Astrocyte of the cerebellum (primary cell): ENCODE measurements at places on chromosomes 1 and 21.

DNA sequence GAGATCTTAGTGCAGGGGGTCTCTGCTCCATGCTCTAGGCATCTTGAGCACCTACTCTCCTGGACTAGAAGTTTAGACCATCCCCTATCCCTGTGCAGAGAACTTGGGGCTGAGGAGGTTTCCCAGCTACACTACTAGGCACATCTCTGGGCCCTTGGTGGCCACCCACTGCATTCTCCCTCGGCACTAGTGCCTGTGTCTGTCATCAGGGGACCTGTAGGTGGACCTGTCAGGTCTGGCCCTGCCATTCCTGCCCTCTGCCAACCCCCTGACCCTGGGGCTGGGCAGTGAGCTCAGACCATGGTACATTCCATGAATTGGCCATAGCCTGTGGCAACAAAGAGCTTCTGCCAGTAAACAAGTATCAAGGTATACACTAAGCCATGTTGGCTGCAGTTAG is 269.1 kb downstream of the AKT3 start:
- DNase-seq: no peak

GRCh38 chr1:158283965-158284364 is 5.8 kb upstream of the CD1C start:
- no peak for DNase-seq

DNA sequence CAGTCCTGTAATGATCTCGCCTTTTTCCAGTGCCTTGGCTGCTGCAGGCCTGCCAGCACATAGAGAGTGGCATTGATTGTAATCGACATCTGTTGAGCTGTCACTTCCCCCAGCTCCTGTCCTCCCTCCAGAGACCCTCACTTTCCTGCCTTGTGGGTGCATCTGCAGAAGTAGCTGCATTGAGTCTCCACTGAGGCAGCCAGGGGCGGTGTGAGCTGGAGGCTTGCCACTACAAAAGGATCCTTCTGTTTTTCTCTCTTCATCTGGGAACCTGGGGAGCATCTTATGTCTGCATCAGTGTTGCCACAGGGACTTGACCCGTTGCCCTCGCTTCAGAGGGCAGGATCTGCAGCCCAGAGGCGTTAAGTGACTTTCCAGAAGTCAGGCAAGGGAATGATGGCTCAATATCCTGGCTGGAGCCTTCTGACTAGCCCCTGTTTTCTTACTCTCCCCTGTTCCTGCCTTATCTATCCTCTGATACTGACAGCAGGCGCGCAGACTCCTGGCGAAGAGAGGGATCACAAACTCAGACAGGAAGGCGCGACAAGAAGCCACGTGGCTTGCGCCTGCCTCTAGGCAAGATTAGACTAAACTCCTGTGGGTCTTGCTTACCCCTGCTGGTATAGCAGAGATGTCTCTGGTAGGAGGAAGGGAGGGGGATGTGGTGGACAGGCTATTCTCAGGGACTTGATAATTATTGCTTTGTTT is 13.3 kb upstream of the FMOD start:
- DNase-seq: no peak

GRCh38 chr1:7491109-7491817 is 279.8 kb upstream of the VAMP3 start:
- DNase-seq: peak; percentile 78

DNA sequence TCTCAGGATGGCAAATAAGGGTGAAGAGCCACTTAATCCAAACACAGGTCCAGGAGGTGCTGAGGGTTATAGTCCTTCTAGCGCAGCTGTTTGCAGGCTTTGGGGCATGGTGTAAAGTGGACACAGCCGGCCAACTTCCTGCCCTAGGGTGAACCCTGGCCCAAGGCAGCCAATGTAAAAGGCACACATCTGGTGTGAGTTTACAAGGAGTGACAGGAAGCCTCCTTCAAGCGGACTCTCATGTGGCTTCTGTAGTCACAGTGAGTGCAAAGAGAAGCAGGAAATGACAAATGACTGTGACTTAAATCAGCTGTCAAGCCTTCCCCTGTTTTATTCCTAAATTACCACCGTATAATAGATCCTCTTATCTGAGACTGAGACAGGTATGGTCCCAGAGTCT is 213.0 kb downstream of the CRB1 start:
- no peak for DNase-seq
